ENCODE measurements at places on chromosomes 4 and X. TPM values are rescaled to one million over a fixed set of nuclear protein-coding genes. Genes with fewer than 3 reads are reported as not detected.

DNA sequence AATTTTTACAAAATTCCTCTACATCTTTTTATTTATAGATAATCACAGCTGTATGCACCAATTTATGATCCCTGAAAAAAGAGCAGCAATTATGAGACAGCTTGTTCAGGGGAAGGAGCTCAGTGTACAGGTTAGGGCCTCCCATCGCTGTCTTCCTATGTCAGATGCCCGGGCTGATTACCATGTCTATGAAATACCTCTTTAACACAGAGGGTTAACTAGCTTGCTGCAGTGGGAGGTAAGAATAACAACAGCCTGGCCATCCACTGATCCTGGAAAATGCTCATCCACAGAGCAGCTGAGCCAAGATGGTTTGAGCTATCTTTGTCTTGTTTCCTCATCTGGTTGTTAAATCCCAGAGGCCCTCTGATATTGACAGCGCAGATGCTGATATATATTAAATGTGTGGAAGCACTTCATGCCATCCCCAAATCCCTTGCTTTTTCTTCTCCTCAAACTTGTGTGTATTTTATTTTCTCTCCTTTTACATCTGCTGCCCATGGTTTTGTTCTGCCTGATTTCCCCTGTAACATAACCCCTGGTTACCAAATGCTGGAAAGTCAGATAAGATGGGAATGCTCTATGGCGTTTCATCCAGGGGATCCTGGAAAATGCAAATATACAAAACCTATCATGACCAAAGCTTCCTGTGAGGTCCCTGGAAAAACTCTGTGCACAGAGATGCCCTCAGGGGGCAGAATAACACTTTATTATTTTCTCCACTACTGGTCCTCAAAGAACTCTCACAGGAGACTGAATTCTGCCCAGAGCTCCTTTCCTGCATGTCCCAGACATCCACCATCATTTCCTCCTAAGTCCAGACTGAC, 85.8 kb upstream of the PUDP start:
- DNase-seq = peak; percentile 64

Gene BCORL1
- 1.5 TPM for total RNA-seq

- no peak for DNase-seq
Observed at GRCh38 chr4:181523973-181524372, 719.2 kb upstream of the TENM3 start.

GRCh38 chr4:20020056-20020455, 231.6 kb upstream of the SLIT2 start:
- no peak for DNase-seq

Gene NOX1
- total RNA-seq = 0.10 TPM

GRCh38 chrX:7159149-7159861, 11.4 kb upstream of the PUDP start:
- DNase-seq = peak; percentile 27

- DNase-seq = no peak
Observed at GRCh38 chrX:103101299-103102042, 8.5 kb upstream of the NXF3 start.

DNA sequence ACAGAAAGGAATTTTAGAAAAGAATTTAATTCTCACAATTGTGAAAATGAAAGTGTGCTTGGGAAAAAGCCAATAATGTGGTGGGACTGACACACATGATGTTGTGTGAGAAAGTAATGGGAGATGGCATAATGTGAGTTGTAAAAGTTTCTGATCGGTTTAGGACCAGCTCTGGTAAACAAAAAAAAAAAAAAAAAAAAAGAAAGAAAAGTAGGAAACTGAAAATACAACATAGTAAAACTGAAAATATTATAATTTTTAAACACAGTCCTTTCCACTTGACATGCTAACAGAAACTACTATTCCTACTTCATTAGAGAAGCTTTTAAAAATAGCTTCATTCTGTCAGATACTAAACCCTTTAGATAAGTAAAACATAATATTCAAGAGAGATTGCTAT, 28.2 kb downstream of the RAP1GDS1 start:
- DNase-seq = no peak

GRCh38 chr4:97374526-97374925, 768.8 kb downstream of the STPG2 start:
- DNase-seq = no peak

Gene CSAG3
- total RNA-seq = not detected

DNA sequence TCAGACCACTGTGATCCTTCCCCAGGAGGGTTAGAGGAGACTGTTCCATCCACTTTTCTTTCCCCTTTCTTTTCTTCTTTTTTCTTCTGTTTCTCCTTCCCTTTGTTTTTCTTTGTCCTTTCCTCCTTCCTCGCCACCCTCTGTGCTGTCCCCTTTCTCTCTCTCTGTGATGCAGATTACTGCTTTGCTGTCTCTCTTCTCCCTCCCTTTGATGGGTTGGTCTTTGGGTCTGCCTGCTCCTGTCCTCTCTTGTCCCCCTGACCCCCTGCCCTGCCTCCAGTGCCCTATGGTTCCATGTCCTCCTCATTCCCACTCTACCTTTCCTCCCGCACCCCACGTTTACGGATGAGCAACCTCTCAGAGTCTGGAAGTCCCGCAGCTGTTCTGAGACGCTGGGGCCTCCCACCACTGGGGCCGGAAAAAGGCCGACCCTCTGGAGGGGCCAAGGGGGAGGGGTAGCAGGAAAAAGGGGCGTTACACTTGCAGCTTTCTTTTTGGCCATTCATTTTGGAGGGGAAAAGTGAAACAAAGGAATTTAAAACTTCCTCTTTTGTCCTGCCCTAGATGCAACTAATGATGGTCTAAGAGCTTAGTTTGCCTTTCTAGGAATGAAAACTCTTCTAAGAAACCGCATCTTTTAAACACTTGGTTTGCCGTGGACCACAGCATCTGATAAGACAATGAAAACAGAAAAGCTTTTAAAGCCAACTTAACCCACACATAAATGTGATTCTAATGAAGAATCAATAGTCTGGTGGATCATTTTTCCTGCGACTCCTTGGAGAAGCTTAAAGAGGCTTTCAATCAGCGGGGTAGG, 24.5 kb upstream of the TSR2 start:
- no peak for DNase-seq

DNA sequence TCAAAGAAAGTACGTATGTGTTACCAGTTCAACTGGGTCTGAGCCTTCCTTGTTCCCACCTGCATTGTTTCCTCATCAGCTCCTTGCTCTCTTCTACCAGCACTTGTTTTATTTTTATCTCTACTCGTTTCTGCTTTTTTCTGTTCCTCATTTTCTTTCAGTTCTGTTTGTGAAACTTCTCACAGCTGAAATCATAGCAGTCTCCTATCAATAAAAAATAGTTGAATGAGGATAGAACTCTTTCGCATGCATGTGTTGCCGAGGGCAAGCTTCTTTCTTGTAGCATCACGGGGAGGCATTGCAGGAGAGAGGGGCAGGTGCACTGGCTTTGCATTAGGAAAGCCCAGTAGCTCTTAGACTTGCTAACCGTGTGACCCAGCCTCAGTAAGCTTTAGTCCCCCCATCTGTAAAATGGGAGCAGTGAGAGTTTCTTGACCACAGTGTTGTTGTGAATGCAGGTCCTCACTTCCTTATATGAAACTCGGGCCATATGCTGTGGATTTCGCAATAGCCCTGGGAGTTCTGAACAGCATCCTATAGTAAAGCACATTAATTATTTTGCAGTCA, 24.7 kb downstream of the OFD1 start:
- no peak for DNase-seq

Gene SSX4B
- 0.78 TPM for total RNA-seq

- no peak for DNase-seq
Observed at GRCh38 chr4:69832326-69833030, 27.5 kb downstream of the SULT1E1 start.

GRCh38 chr4:184196730-184197385, 20.8 kb downstream of the ENPP6 start:
- no peak for DNase-seq

Gene DSPP
- not detected for total RNA-seq

DNA sequence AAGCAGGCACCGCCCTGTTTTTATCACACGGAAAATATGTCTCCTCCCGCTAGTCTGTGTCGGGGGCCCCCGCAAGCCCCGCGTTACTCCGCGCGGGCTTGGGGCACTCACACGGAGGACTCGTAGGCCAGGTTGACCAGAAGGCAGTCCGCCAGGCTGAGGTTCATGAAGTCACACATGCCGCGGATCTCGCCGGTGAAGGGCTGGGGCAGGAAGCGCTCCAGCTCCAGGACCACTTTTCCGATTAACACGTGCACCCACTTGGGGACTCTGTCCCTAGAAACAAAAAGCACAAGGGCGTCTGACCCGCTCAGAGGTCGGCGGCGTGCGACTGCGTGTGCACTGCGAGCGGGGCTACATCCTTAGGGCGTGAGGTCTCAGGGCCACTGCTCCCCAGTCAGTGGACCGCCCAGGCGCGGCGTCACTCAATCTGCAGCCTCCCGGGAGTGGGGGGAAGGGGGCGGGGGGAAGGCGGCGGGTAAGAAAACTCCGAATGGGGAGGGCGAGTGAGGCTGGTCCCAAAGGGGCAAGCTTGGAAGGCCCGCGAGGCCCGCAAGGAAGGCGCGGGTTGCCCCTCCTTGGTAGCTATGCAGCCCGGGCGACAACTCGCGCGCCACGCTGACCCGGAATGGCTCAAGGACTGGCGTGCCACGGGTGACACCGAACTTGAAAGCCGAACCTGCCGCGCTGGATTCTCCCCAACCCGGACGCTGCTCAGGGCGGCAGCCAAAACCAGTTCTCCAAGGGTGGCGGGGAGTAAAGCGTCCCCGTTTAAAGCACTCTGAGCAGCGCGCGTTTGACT, 722 bp downstream of the NAAA start:
- peak; percentile 68 for DNase-seq

Gene DOCK11
- total RNA-seq = 51.2 TPM

DNA sequence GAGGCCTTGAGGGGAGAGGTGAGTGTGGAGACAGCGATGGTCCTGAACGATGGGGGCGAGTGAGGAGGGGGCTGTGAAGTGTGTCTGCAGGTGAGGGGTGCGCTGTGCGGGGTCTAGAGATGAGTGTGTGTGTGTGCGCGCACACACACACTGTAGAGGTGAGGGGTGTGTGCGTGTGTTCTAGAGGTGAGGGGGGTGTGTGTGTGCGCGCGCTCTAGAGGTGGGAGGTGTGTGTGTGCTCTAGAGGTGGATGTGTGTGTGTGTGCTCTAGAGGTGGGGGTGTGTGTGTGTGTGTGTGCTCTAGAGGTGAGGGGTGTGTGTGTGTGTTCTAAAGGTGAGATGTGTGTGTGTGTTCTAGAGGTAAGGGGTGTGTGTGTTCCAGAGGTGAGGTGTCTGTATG, 574 bp downstream of the BST1 start:
- no peak for DNase-seq

DNA sequence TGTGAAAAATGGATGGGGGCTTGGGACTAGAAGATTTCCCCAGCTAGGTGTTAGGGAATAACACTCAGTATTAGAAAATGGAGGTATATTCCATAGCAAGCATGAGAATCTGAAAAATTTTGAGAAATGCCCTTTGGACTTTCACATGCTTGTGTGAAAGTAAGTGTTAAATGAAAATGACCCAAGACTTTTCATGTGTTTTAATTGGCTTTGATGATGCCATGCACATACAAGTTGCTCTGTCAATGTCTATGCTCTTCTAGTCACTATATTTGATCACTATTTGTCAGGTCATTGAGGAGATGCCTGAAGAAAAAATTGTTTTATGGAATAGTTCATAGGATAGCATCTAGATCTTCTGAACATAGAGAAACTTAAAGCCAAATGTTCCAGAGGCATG, 147.6 kb downstream of the SH2D1A start:
- DNase-seq = no peak

DNA sequence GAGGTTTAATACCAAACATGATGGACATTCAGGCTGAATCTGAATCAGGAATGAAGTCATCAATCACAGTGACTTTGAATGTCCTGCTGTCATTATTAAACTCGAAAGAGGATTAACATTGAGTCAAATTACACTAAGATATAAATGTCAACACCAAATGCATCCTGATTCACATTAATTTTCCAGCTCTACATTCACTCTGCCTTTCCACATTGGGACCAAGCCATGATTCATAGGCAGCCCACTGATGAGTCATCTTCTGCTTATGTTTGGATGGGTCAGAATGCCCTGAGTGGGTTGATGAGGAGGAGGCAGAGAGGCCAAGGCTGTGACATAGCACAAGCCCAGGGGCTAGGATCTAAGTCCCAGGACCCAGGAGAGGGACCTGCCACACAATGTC, 247.6 kb upstream of the RPS6KA3 start:
- DNase-seq = peak; percentile 66

GRCh38 chr4:26936284-26937065, 75.8 kb downstream of the STIM2 start:
- peak; percentile 35 for DNase-seq

DNA sequence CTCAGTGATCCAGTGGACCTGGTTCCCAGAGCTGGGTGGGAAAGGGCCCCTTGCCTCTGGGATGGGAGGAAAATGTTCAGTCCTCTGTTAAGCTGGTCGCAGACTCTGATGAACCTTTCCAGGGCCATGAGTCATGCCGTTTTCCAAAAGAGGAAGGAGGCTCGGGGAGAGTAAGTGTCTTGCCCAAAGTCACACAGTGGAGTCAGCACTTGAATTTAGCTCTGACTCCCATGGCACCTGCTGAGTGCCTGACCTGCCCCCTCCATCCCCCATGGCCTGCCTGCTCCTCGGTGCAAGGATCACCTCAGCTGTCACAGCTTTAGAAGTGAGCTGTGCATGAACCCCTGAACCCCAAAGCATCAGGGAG, 14.0 kb upstream of the KIAA0232 start:
- DNase-seq = peak; percentile 93

Gene IL21
- not detected for total RNA-seq

DNA sequence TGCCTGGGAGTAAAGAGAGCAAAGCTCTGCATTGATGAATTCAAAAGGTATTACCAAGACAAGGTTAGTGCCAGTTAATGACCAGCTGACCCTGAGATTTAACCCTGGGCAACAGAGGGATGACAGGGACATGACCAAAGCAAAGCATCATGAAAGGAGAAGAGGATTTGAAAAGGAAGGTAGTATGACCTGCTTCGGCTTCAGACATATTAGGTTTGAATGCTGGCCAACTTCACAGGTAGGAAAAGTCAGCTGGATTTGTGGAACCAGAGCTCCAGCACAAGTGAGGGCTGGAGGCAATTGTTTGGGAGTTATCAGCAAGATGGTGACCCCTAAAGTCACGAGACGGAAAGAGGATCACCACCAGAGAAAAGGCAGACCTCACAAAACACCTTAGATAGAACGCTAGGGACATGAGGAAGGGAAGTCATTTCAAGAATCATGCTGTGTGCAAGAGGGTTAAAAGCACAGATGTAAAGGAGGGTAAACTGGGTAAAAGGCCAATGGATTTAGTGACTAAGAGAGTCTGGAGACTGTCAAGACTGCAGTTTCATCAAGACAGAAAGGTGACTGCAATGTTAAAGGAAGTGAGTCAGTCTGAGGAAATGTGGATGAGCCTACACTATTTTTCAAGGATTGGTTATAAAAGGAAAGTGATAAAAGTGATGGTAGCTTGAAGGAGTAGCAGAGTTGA, 45.6 kb downstream of the SH3RF1 start:
- peak; percentile 41 for DNase-seq

Gene VSIG4
- not detected for total RNA-seq

- no peak for DNase-seq
Observed at GRCh38 chrX:148024425-148025148, 43.5 kb downstream of the FMR1NB start.

- no peak for DNase-seq
Observed at GRCh38 chrX:118978451-118978850, 4.0 kb downstream of the LONRF3 start.

Measured in myocyte (in vitro differentiated cells).